ENCODE measurements at places on chromosomes 3 and 15.

DNA sequence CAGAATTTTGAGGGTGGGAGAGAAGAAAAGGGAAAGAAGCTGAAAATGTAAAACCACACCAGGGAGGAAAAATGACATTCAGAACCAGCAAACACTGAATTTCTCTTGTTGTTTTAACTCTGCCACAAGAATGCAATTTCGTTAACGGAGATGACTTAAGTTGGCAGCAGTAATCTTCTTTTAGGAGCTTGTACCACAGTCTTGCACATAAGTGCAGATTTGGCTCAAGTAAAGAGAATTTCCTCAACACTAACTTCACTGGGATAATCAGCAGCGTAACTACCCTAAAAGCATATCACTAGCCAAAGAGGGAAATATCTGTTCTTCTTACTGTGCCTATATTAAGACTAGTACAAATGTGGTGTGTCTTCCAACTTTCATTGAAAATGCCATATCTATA is 15.5 kb downstream of the GREM1 start:
- DNase-seq = peak; percentile 51

DNA sequence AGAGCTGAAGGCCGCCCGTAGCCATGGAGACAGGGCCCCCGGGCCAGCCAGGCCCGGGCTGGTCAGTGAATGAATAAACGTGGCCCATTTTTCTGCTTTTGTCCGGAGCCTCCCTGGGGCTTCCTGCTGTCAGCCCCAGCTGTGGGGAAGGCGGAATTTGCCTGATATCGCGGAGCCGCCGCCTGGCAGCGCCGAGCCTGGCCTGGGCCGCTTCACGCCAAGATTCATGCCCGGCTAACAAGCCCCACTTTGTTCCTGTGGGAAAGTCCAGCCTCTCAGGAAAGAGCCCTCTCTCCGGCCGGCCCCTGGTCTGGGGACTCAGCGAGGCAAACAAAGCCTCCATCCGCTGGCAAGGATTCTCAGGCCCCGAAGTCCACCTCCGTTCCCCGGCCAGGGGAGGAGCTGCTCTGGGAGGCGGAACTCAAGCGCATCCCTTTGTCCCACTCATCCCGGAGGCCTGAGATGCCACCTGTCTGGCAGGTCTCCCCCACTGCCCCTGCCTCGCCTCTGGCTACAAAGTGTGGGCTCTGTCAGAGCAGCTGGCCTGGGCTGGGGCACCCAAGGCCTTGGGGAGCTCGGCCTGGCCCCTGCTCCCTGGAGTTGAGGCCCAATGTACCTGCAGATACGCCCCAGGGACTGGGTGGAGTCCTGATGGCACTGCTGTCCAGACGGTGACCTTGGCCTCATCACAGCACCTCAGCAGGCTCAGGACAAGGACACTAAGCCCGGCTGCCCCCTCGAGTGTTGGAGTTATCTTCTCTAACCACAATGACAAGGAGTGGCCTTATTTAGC is 51.6 kb upstream of the SLC6A11 start:
- no peak for DNase-seq

GRCh38 chr3:11136830-11137626 is 17.3 kb upstream of the HRH1 start:
- DNase-seq = no peak

- DNase-seq = no peak
These were observed at the start of gene RPS17 for GRCh38 chr15:82540055-82540983. Gene RPS17, minus strand, starts transcription at chr15:82540457. Its CDS starts 29 bp downstream, at chr15:82540428.

DNA sequence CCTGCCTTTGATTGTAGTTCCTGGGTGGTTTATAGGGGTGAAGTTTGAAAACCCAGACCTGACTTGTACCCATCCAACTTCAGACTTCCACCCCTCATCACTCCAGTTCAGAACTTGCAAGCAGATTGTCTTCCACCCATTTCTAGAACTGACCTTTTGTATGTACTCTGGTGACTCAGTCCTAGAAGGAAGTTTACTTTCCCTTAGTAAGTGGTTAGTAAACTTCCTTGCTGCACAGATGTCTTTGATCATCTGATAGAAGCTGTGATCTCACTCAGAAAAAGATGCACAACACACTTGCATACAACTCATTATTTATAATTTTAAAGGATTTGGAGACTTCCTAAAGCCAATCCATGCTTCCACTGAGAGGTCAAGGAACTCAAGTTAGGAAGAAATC is 368.0 kb downstream of the MFSD1 start:
- DNase-seq = no peak

DNA sequence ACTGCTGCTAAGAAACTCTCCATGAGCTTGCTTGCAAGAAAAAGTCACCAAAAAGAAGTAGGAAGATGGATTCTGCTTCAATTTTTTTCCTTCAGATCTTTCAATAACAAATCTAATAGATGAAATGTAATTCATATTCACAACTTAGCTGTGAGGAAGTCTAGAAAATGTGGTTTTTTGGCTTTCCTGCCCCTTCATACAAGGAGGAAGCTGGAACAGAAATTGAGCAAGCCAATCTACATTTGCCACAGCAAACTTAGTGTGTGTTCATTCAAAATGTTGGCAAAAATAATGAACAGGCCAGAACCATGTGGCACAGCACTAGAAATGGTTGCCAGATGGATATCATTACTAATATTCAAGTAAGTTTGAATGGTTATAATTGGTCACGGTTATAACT is 93.2 kb upstream of the NEDD4 start:
- no peak for DNase-seq

DNA sequence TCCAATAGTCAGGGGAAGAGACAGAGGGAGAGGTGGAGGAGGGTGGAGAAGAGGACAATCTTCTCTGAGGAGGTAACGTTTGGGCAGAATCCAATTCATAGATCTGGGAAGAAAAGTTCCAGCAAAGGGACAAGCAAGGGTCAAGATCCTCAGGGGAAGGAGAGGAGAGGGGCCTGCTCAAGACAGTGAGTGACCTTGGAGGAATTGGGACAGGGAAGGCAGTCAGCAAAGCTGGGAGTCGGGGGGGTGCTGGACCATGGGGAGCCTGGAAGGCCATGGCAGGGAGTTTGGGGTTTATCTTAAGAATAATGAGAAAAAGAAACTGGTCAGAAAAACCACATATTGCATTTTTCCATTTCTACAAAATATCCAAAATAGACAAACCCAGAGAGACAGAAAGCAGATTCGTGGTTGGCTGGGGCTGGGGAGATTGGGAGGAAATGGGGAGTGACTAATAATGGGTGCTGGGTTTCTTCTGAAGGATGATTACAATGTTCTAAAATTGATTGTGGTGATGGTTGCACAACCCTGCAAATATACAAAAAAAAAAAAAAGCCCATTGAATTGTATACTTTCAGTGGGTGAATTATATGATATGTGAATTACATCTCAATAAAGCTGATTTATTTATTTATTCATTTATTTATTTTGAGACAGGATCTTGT is 19.6 kb upstream of the SRP14 start:
- DNase-seq = no peak

Measured in DMS79 treated with DMSO at 0.1 percent for 48 hours (cell line).